ENCODE measurements at places on chromosomes 3 and 15.
A peak's percentile ranks its signal among the peaks of the same experiment; 100 is the strongest.

DNA sequence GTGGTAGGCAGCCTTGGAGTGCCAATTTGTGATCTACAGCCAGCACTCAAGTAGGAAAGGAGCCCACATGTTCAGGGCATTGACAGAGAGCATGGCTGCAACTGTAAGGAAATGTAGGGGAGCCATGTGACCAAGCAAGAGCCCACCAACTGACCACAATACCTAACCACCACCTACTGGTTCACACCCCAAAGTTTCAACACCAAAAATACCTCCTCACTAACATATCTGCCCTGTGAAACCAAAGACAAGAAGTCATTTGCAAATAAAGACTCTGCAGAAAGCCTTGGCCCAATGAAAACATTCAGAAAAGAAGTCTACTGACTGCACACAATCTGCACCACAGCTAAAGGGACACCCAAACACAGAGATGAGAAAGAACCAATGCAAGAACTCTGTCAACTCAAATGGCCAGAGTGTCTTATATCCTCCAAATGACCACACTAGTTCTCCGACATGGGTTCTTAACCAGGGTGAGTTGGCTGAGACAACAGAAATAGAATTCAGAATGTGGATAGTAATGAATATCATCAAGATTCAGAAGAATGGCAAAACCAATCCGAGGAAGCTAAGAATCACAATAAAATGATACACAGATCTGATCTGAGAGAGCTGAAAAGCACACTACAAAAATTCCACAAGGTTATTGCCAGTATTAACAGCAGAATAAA, 40.6 kb downstream of the SLC9C1 start:
- no peak for DNase-seq

- DNase-seq: no peak
Observed at GRCh38 chr3:111980716-111981456, 2.1 kb downstream of the ABHD10 start.

- peak; percentile 33 for DNase-seq
Observed at GRCh38 chr3:9397906-9398699, 688 bp downstream of the SETD5 start.

GRCh38 chr3:193827040-193827669, 234.1 kb downstream of the OPA1 start:
- DNase-seq: no peak

DNA sequence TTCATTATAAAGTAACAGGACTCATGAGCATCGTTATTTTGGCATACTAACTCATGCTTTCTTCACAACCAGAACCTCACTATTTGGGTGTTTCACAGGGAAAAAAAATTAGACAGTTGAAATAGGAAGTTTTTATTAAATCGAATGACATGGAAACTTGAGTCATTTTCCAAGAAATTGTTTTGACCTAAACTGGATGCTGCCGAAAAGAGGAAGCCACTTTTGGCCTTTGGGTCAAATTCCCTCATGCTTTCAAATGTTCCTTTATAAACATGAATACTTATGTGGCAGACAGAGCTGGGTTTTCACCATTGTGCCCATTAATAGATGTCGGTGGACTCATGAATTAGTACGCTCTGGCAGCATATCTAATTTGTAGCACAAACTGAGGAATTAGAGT, 224.9 kb downstream of the MCTP2 start:
- no peak for DNase-seq

DNA sequence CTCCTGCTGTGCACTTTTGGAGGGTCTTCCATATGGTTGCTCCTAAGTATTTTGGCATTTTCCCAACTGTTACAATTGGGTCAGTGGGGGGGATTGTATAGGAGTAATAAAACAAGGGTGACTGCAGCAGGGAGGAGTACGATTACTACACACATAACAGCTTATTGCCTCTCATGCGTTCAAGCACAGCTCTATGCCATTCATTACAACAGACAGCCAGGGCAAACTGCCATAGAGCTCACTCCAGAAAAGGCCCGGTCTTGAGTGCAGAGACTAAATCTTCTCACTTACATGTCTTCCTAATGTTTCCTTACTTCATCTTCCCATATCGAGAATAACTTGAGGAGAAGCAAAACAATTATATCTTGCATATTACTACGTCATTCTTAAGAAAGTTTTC, 1.4 kb upstream of the CHMP2B start:
- DNase-seq: no peak

GRCh38 chr3:65604863-65605526, 433.7 kb downstream of the MAGI1 start:
- DNase-seq: no peak

GRCh38 chr3:48894516-48894915, 4.2 kb downstream of the SLC25A20 start:
- DNase-seq: no peak

GRCh38 chr3:130760922-130761321, 14.3 kb upstream of the PIK3R4 start:
- no peak for DNase-seq

All from central memory CD4-positive, alpha-beta T cell (primary cell).